ENCODE measurements at places on chromosomes 1 and 21.

DNA sequence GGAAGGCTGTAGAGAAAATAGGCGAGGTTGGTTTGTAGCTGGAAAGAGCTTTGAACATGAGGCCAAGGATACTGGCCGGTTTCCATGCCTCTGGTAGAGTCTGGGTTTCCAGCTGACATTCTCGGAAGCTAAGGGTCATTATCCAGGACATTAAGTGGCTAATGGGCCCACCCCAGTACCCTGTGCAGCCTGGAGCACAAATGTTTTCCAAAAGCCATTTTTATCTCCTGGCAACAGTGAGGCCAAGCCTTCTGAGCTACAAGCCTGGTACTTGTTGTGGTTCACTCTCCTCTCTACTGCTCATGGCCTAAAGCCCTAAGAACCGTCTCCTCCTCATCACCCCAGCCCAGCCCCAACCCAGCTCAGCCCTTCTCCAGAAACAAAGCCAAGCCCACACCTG is 122.9 kb downstream of the DMRTA2 start:
- DNase-seq = no peak

- peak; percentile 5 for DNase-seq
These were observed 9.5 kb upstream of the B3GALNT2 start for GRCh38 chr1:235513495-235514366.

DNA sequence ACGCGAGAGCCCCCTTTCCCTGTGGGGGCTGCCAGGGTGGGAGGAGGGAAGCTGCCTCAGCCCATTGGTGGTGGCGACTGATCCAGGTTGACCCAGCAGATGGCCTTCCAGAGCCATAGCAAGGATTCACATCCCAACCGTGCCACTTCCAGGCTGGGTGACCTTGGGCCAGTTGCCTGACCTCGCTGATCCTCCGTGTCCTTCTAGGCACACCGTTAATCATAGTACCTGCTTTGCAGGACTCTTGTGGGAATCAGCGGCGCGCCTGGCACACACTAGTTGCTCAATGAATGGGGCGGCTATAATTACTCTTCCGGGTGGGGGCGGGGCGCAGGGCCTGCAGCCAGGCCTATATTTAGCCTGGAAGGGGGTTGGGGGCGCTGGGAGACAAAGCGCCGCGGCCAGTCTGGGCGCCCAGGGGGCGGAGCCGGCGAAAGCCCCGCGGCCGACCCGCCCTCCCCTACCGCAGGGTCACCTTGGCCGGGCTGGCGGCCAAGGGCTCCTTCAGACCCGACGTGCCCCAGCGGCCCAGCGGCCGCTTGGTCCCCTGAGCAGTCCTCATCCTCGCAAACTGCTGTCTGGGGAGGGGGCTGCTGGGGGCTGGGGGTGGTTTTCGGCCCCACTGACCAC is 5.1 kb downstream of the HSPB7 start:
- no peak for DNase-seq

DNA sequence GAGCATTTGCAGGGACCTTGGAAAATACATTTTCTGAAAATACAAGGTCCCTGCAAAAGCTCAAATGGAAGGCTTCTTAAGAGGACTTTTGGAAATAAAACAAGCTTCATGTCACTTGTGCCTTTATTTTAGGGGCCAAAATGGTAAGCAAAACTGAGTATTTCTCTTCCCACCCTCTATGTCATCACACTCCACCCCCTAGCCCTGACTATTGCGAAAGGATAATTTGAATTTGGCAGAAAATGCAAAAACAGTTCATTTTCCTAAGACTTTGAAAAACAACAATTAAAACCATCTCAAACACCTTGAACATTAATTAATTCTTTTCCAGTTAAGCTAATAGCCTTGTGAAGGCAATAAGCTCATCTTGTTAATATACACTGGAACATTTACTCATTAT is 201.7 kb downstream of the TM2D1 start:
- DNase-seq = no peak

DNA sequence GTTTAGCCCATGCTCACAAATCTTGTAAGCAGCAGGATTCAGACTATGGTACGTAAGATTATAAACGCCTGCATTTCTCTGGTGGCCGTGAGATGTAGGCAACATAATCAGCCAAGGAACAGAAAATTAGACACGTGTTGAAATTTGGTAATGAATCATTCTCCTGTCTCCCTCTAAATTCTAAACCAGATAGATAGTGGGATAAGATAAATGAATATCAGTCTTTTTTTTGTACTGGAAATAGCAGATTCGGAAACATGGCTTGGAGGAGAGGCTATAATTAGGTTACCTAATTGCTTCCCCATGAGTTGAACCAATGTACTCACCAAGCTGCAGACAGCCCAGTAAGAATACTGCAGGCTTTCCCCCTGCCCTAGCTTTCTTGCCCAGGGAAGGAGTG is 172.3 kb downstream of the TGFB2 start:
- DNase-seq = no peak

DNA sequence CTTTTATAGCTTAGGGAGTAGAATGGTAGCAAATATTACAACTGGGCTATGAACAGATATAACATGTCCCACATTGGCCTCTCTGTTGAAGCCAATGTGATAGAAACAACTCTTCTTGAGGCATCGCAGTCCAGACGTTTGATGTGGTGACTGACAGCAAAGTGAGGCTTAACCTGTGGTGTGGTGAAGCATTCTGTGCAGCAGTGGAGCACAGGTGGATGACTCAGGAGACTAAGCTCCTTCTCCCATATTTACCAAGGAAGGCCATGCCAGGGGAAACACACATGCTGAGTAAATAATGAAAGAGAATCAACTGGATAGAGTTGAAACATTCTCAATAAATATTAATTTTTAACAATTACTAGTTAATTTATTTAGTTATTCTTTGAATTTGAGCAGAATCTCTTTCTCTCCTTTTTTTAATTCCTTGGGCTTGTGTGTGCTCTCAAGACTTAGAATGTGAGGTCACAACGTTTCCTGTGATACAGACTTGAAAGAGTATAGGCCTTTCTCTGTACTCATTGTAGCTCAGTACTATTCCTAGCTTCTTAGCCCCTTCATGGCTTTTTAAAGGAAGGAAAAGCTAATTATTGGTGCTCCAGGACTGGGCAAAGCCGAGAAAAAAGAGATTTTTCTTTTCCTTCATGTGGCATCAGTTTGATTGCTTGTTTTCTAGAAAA is 17.6 kb downstream of the CRB1 start:
- DNase-seq = no peak

- DNase-seq = no peak
These were observed 176.8 kb downstream of the HHIPL2 start for GRCh38 chr1:222370913-222371675.

DNA sequence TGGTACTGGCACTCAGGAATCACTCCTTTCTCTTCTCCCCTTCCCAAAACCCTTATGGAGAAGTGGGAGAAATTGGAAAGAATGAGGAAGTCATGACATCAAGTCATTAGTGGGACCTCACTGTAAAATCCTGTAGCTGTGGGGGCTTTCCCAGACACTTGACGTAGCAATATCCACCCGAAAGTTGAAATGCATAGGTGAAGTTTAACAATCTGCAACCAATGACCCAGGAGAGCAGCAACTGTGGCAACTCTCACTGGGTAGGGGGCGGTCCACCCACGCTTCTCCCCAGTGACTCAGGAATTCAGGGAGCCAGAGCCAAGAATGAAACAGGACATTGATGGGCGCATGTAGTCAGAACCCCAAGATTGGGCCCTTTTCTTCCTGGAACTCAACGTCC is 27.0 kb downstream of the ABCA4 start:
- DNase-seq = no peak

- DNase-seq = no peak
These were observed 15.4 kb downstream of the MOV10 start for GRCh38 chr1:112689842-112690237.

DNA sequence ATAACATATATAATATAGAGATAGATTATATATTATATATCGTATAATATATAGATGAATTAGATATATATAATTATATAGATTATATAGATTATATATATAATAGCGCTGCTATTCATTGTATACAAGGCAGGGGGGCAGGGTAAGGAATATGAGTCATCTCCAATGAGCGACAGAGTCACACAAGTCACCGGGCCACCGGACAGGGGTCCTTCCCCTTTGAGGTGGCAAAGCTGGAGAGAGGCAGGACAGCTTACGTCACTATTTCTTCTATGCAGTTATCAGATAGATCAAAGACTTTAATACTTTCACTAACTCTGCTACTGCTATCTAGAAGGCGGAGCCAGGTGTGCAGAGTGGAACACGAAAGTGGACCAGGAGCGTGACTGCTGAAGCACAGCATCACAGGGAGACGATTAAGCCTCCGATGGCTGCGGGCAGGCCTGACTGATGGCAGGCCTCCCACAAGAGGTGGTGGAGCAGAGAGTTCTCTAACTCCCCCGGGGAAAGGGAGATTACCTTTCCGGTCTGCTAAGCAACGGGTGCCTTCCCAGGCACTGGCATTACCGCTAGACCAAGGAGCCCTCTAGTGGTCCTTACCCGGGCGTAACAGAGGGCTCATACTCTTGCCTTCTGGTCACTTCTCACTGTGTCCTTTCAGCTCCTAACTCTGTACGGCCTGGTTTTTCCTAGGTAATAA is 2154.7 kb downstream of the MRPL39 start:
- no peak for DNase-seq

- DNase-seq = peak; percentile 73
These were observed 14.7 kb downstream of the PROX1 start for GRCh38 chr1:214002472-214002871.

GRCh38 chr21:39658066-39658465 is 45.3 kb downstream of the B3GALT5 start:
- no peak for DNase-seq

DNA sequence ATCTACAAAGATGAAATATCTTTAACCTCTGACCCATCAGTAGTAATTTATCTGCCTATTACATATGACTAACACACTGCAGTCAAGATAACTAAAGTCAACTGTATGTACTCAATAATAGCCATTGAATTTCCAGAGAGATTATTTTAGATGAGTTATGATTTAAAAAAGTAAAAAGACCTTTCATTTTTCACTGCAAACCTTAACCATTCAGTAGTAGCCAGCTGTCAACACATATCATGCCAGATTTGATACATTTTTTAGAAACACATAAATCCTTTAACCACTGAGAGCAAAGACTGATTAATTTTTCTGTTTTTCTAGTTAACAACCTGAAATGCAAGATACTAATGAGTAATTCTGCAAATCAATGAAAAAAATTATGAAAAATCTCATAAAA is 31.0 kb downstream of the PALMD start:
- DNase-seq = no peak

GRCh38 chr1:15245593-15246360 is 1.2 kb upstream of the FHAD1 start:
- DNase-seq = no peak

GRCh38 chr1:91750398-91750996 is 135.5 kb downstream of the TGFBR3 start:
- DNase-seq = no peak

DNA sequence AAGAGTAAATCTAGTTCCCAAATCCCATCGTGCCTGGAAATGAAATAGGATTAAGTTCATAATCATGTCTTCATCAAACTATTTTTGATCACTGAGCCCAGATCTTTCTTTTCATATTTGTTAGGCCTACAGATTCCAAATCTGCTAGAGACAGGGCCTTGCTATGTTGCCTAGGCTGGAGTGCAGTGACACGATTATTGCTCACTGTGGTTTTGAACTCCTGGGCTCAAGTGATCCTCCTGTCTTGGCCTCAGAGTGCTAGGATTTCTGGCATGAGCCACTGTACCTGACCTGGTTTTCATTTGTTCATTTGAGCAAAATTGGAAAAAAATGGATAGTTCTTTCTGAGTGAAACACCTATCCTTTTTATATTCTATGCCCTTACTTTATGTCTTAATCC is 28.0 kb upstream of the DIPK1A start:
- DNase-seq = no peak

GRCh38 chr21:44520326-44521300 is 19.4 kb downstream of the KRTAP10-1 start:
- no peak for DNase-seq

DNA sequence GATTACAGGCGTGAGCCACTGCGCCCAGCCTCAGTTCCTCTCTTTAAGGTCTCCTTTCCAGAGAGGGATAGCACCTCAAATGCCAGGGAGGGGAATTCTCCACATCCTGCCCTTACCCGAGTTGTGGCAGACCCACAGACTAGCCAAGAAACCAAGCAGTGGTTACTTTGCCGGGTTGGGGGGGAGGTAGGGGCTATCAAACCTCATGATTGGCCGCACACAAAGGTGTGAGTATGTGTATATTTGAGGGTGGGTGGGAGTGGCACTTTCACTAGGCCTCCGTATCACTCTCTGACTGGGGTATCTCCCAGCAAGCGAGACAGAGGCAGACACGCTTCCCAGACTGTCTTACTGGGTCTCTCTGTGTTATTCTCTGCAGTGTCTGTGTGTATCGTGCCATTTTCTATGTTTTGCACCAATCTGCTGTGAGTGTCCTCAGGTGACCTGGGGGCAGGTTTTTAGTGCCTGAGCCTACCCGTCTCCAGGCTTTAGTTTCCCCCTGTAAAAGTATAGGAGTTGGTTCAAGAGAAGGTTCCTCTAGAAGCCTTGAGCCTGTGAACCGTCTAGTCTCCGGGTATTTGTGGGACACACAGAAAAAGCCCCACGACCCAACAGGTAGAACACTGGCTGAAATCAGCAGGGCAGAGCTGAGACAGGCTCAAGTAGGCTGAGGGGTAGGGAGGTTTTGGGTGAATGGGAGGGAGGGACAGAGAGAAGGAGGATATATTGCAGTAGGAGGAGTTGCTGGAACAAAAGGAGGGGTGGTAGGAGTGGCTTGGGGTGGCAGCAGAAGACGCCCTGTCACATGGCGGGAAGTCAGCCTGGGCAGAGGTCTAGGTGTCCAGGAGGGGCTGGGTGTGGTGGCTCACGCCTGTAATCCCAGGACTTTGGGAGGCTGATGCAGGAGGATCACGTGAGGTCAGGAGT is 10.3 kb downstream of the LMNA start:
- DNase-seq = no peak

DNA sequence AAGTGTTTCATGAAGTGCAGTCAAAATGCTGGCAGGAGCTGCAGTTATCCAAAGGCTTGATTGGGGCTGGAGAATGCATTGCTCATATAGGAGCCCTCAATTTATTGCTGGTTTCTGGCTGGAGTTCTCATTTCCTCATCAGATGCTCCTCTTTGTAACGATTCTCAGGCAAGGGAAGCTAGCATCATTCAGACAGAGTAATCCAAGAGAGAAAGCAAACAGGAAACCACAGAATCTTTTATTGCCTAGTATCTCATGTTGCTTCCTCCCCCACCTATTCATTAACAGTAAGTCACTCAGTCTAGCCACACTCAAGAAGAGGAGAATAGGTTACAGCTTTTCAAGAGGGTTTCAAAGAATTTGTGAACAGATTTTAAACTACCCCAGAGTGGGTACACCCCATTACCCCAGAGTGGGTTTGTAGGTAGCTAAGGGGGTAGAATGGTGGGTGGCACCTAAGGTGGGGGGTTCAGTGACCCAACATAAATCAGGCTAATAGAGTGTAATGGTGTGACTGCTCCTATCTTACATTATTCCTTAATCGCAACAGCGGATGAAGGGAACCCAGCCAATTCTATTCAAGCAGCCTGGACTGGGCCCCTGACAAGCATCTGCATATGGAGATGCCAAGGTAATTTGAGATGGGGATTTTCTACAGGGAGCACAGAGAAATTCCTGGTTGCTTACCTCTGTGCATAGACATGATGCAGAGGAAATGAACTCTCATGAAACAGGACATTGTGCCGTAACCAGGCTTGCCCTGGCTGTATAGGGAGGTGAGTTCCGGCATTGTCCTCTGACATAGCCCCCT is 67.1 kb downstream of the KCNJ15 start:
- peak; percentile 10 for DNase-seq

Data from NCI-H748 treated with DMSO at 0.1 percent for 48 hours (cell line).